GM04503 (cell line): ENCODE measurements at places on chromosomes 11 and 22.

DNA sequence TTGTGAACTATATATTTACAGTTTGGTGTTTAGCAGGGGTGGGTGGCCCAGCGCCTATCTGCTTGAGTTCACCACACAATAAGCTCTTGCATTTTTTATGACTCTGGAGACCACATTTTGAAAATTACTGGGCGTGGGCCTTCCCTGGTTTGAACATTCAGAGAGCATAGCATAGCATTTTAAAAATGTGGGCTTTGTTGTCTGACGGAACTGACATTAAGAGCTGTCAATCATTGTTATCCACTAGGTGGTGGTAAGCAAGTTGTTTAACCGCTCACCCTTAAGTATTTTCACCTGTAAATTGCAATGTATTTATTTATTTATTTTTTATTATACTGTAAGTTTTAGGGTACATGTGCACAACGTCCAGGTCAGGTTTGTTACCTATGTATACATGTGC, 1.0 kb downstream of the NLRP14 start:
- no peak for DNase-seq

GRCh38 chr11:20966489-20966888, 297.1 kb downstream of the NELL1 start:
- no peak for DNase-seq

DNA sequence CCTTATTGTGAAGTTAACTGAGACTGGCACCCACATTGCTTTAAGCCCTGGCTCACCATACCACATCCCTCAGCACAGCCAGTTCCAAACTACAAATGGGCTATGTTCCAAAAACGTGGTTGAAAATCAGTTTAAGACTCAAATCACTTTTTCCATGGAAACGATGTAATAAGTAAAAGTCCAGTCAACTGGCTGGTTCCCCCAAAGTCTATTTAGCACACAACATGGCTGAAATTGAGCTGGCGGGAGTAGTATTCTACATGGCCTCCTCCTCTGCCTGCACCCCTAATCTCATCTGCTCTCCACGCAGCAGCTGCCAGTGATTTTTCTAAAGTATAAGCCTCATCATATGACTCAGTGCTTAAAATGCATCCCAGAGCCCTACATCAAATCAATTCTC, 40.9 kb upstream of the BIRC3 start:
- peak; percentile 19 for DNase-seq

- DNase-seq, result peak; percentile 37
These were observed 3.9 kb upstream of the BCL2L13 start for GRCh38 chr22:17634696-17635095.

- DNase-seq, result no peak
These were observed 4.8 kb upstream of the FXYD6 start for GRCh38 chr11:117881217-117881616.

- no peak for DNase-seq
These were observed 8.9 kb downstream of the RTN4RL2 start for GRCh38 chr11:57469268-57469667.

DNA sequence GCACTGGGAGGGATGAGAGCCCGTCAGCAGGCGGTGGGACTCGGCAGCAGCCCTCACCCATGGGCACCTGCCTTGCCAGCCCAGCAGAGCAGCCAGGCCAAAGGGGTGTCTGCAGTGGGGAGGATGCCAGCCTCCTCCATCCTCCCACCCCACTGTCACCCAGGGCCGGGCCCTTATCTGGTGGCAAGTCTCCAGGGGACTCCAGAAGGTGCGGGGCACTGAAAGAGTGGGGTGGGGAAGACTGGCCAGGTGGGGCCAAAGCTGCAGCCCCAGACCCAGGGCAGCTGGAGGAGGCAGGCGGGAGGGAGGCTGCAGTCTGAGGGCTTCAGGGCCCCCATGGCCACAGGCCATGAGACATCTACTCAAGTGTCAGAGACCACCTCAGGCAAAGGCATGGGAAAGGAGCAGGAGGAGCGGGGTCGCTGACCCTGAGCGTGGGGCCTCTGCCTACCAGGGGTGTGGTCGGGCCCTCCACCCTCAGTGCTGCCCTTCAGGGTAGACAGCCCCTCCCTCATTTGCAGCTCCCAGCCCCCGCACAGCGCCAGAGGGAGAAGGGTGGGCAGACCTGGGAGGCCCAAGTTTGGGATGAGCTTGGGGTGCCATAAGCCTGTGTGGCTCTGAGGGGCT, 3.5 kb downstream of the DGCR6L start:
- DNase-seq, result no peak

- no peak for DNase-seq
These were observed 522.9 kb downstream of the NTM start for GRCh38 chr11:131893103-131893890.

GRCh38 chr22:40718250-40719204, 39.2 kb downstream of the MCHR1 start:
- DNase-seq, result no peak
